ENCODE measurements at places on chromosomes 12 and 14.

DNA sequence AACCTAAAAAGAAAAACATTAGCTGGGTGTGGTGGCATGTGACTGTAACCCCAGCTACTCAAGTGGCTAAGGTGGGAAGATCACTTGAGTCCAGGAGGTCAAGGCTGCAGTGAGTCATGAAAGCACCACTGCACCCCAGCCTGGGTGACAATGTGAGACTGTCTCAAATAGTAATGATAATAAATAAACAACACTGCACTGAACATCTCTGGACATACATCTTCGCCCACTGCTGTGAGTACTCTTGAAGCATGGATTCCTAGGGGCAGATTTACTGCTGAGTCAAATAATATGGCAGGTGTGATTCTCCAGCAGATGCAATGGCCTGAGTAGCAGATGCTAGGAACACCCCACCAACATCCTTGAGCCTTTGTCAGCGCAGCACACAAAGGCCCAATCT lies 23.6 kb downstream of the ABCB9 start:
- no peak for DNase-seq

- no peak for DNase-seq
These were observed 1.3 kb upstream of the RNU6-7 start for GRCh38 chr14:32200368-32201192.

- DNase-seq: no peak
These were observed 189.3 kb downstream of the KCNA5 start for GRCh38 chr12:5232826-5233500.

- no peak for DNase-seq
These were observed 225.7 kb downstream of the PHLDA1 start for GRCh38 chr12:75805905-75806304.

DNA sequence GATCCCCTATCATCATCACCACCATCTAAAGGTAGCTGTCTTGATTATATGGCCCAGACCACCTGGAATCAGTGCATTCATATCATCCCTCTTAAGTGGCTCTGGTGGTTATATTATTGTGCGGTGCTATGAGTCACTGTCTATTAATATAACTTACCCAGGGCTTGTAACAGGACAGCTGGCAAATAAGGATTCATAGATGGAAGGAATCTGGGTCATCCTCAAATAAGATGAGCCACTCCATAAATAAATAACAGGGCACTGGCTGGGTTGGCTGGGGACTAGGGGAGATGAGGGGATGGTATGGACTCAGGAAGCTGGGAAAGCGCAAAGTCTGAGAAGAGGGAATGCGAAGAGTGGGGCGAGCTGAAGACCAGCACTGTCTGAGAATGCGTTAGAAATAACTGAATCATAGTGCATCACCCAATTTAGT lies 216.1 kb downstream of the NUAK1 start:
- no peak for DNase-seq

- no peak for DNase-seq
These were observed 23.3 kb downstream of the OR10G3 start for GRCh38 chr14:21556378-21557083.

- no peak for DNase-seq
These were observed 33.0 kb upstream of the RFLNA start for GRCh38 chr12:124261885-124262284.

GRCh38 chr14:22929961-22930364 lies 787 bp upstream of the PRMT5 start:
- no peak for DNase-seq

GRCh38 chr12:53596920-53597363 lies 29.2 kb downstream of the ATF7 start:
- no peak for DNase-seq

GRCh38 chr14:99118046-99118721 lies 153.8 kb downstream of the BCL11B start:
- no peak for DNase-seq

- DNase-seq: no peak
These were observed 113.0 kb downstream of the TBC1D30 start for GRCh38 chr12:64937452-64937851.

DNA sequence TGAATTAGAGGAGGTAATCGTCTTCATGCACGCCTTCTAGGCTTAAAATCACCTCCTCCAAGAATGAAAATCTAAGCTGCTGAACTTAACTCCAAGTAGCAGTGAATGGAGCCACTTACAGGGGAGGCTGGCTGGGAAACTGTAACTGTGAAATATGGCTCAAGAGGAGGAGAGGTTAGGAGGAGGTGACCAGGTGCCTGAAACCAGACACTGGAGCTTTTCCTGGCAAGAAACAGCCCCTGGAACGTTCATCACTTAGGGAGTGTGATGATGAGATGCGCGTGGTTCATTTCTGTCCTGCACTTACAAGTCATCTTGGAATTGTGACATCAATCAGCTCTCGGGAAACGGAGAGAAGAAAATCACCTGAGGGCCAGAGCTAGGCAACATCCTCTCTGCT lies 62.3 kb upstream of the TMEM132C start:
- no peak for DNase-seq

- DNase-seq: peak; percentile 88
These were observed 25.1 kb upstream of the UBC start for GRCh38 chr12:124939421-124940142.

DNA sequence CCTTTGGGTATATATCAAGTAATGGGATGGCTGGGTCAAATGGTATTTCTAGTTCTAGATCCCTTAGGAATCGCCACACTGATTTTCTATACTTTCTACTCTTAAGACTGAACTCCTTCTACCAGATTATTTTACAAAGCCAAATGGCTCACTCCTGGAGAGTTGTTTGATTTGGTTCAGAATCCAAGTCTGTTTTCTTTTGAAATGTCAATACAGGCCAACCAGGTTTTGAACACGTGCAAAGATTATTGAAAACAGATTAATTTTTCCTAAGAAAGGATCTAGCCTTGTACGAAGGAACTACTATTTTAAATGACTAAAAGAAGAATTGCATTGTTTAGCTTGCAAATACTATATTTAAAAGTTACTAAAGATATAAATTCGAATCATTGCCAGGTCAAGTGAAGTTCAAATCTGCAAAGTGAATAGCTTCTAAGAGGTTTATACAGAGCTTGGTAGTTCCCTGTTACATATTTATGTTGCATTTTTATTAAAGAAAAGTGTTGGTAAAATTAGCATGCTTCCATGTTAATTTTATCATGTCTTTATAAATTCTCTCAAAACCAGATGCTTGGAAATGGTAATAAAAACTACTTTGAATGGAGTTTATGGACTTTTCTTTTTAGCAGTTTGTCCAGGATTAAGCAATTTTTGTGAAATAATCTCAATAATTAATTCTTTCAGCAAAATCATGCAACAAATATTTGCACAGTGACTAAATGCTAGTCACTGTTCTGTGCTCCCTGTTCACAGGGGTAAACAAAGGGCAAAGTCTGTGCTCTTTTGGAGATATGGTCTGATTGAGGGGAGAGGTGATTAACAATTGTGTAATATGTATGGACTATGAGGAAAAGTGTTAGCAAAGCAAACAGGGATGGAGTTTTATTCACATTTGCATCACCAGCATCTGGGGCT lies 38.9 kb downstream of the GPR65 start:
- no peak for DNase-seq

GRCh38 chr14:66974397-66975025 lies 214.7 kb upstream of the GARIN2 start:
- no peak for DNase-seq

- peak; percentile 35 for DNase-seq
These were observed 37.1 kb upstream of the LMNTD1 start for GRCh38 chr12:25590011-25590721.
